ENCODE measurements at places on chromosomes 2 and 18. TPM values are rescaled to one million over a fixed set of nuclear protein-coding genes. Genes with fewer than 3 reads are reported as not detected.

The SETBP1 gene
- total RNA-seq: 34.4 TPM

The CXCR1 gene
- 2.9 TPM for total RNA-seq

The PDE11A gene
- total RNA-seq: 0.72 TPM

The RPS27A gene
- 636 TPM for total RNA-seq

The RRM2 gene
- total RNA-seq: 4.3 TPM

The HRH4 gene
- 0.48 TPM for total RNA-seq

The LINC00305 gene
- not detected for total RNA-seq

The IL1RN gene
- 1.2 TPM for total RNA-seq

The SLC30A3 gene
- total RNA-seq: 5.5 TPM

The IL1R1 gene
- 82.3 TPM for total RNA-seq

The CFAP65 gene
- 2.9 TPM for total RNA-seq

The HOXD9 gene
- 1.9 TPM for total RNA-seq

The UGT1A10 gene
- total RNA-seq: 0.48 TPM

The SPATA3 gene
- not detected for total RNA-seq

The UBE2E3 gene
- 63.8 TPM for total RNA-seq

The CFAP53 gene
- total RNA-seq: 0.96 TPM
